Sigmoid colon (tissue), 7 donors: ENCODE measurements at places on chromosomes 2 and 18. TPM values are rescaled to one million over a fixed set of nuclear protein-coding genes. Genes with fewer than 3 reads are reported as not detected.

Gene COL3A1
- 29.1 TPM for polyA plus RNA-seq

Gene IL1B
- 32.4 TPM for polyA plus RNA-seq

Gene IL36B
- not detected for polyA plus RNA-seq

Gene TCF7L1
- polyA plus RNA-seq, result 4.8 TPM
